Suprapubic skin (tissue), 4 donors: ENCODE measurements at places on chromosomes 5 and 9. TPM values are rescaled to one million over a fixed set of nuclear protein-coding genes. Genes with fewer than 3 reads are reported as not detected.

GRCh38 chr5:176900780-176901204, 1.6 kb upstream of the HK3 start:
- no peak for DNase-seq

DNA sequence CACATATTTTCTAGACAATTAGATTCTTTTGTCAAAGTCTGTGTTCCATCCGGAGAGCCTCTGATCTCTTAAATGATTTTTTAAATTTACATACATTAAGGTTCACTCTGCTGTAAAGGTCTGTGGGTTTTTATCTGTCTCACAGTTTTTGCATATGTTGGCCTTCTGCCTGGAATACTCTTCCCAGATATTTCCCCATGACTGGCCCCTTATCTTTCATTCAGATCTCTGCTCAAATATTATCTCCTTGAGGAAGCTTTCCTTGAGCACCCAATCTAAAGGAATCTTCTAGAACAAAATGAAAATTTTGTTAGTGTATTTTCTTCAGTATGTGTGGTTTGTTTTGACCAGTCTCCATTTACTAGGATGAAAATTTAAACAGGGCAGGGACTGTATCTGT, 26.3 kb downstream of the FAF2 start:
- no peak for DNase-seq

PCDHB10 gene
- total RNA-seq, result 1.2 TPM

GRCh38 chr9:37511016-37512010, 25.6 kb downstream of the POLR1E start:
- DNase-seq, result no peak

DNA sequence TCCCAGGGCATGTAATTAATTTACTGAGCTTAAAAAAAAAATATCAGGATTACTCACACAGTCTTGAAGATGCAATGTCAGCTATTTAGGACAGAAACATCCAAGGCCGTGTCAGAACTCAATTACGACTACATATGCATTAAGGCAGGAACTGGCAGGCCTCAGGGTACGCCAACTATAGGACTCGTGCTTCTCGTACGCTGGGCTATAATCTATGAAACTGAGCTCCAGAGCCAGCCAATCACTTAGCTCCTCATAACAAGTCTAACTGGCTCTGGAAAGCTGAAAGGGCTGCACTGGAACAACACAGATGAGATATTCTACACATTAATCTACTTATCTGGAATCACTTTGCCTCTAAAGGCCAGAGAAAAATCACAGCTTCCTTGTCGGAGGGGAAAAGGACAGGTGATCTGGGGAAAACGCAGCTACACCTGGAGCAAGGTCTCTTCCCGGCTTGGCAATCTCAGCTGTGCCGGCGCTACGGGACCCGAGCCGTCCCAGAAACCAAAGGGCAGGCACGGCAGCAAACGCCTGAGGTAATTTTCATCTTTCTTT, 212.0 kb downstream of the DEPDC1B start:
- no peak for DNase-seq

SH3RF2 gene
- 146 TPM for total RNA-seq

PITX1 gene
- 0.64 TPM for total RNA-seq

DNA sequence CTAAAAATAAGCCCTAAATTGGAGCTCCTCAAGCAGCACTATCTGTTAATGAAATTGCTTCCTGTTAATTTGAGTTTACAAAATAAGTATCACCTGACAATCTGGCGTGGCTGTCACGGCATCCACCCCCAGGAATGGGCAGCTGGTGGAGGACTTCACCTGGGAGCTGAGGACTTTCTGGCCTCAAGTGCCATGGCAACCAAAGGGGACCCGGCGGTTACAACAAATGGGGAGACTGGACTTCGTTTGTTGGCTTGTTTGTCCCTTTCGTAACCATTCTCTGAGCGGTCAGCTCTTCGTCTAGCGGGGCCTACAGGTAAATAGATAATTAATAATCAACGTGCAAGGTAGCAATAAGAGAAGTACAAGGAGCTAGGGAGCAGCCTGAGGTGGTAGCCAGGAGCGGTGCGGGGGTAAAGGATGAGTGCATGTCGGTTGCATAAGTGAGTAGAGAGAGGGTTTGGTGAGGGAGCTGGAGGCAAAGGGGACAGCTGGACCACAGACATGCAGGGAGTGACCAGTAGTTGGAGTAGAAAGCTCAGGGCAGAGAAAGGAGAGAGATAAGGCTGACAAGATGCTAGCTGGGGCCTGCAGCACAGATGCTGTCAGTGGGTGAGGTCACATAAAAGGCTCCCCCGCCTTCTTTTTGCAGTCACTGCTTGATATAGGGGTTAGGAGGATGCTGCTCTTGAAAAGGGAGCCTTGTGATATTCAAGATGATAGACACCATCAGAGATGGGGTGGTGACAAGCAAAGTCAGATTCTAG, 62.5 kb downstream of the HSPA4 start:
- DNase-seq, result no peak

GRCh38 chr9:132027752-132028663, 51.7 kb downstream of the MED27 start:
- DNase-seq, result no peak

- no peak for DNase-seq
Observed at GRCh38 chr5:16744164-16744880, 127.5 kb upstream of the RETREG1 start.

- peak; percentile 99 for DNase-seq
Observed at GRCh38 chr9:127698985-127699670, 7.7 kb upstream of the CFAP157 start.

DNA sequence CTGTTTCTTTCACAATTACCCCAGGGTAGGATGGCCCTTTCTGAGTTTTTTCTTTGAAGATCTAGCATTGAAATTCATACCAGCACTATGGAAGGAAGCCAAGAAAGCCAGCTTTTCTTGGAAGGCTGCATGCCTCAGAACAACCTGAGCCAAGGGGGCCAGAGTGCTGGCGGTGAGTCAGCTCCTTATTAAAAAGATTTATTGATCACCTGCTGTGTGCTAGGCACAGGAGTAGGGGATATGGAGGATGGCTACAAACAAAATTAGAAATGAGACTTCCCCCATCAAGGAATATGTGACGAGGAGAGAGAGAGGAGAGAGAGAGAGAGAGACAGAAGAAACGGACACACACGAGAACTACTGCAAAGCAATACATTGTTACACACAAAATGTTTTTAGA, 184.6 kb upstream of the PUM3 start:
- no peak for DNase-seq

DNA sequence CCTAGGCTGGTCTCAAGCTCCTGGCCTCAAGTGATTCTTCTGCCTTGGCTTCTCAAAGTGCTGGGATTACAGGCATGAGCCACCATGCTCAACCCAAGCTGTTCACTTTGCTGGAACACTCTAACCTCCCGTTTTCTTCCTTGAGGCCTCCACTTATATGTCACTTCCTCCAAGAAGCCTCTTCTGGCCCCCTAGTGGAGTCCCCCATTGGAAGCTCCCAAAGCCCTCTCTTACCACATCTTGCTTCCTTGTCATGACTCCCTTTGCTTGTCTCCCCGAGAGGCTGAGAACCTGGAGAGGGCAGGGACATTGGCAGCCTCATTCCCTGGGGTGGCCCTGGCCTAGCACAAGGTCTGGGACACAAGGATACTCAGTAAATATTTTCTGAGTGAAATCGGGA, 80.8 kb downstream of the PDE6A start:
- no peak for DNase-seq

GRCh38 chr5:35884191-35884769, 27.6 kb downstream of the IL7R start:
- DNase-seq, result no peak

DNA sequence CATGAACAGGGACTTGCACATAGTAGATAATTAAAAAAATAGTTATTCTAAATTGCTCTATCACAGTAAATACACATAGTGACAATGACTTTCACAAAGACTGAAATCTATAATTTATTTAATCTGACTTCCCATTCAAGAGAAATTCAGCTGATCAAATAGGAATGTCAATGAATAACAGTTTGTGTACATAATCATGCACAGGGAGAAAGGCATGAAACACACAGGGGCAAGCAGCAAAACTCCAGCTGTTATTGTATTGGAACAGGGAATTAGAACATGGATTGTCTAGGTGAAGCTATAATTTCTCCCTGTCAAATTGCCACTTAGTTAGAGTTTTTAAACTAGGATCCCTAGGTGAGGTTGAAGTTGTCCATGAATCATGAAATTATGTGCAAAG, 99.9 kb downstream of the HCN1 start:
- DNase-seq, result no peak

GRCh38 chr9:128724744-128725211, 851 bp upstream of the ZDHHC12 start:
- peak; percentile 88 for DNase-seq

DNA sequence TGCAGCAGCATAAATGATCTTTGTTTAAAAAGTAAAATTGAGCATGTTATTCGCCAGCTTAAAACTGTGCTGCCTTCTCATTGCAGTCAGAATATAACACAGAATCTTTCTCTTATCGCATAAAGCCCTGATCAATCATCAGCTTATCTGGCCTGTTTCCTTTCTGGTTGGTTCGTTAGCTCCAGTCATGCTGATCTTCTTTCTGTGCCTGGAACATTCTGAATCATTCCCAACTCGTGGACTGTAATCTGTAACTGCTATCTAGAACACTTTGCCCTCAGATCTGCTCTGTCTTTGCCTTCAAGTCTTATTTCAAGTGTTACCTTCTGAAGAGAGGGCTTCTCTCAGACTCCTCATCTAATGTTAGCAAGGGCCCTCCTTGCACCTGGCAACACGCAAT, 11.9 kb upstream of the FER start:
- DNase-seq, result no peak

NSG2 gene
- not detected for total RNA-seq

GRCh38 chr5:161700065-161700464, 14.5 kb downstream of the GABRA6 start:
- no peak for DNase-seq

DNA sequence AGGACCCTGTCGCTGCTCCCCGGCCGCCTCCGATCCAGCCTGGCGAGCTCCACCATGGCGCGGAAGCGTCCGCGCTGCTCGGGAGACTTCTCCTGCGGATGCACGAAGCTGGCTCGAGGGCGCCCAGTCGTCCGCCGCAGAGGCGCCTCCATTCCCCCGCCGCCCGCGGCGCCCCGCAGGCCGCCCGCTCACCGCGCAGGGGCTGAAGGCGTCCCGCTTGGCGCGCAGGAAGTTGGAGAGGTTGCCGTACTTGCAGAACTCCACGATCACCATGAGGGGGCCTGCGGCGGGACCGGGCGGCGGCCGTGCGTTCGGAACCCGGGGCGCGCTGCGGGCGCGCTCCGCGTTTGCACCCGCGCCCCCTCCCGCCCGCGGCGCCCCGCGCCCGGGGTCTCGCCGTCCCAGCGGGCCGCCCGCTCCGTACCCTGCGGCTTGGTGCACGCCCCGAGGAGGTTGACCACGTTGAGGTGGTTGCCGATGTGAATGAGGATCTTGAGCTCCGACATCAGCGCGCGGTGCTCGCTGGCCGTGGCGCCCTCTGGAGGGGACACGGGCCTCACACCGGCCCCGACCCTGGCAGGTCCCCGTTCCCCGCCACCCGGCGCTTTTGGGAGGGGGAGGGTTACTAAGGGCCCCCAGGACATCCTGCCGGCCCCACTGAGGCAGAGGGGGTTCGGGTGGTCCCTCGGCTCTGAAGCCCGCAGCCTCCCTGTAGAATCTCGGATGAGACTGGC, 27.7 kb upstream of the SCGB3A1 start:
- no peak for DNase-seq

GRCh38 chr9:89655056-89655989, 50.5 kb downstream of the GADD45G start:
- no peak for DNase-seq

DNA sequence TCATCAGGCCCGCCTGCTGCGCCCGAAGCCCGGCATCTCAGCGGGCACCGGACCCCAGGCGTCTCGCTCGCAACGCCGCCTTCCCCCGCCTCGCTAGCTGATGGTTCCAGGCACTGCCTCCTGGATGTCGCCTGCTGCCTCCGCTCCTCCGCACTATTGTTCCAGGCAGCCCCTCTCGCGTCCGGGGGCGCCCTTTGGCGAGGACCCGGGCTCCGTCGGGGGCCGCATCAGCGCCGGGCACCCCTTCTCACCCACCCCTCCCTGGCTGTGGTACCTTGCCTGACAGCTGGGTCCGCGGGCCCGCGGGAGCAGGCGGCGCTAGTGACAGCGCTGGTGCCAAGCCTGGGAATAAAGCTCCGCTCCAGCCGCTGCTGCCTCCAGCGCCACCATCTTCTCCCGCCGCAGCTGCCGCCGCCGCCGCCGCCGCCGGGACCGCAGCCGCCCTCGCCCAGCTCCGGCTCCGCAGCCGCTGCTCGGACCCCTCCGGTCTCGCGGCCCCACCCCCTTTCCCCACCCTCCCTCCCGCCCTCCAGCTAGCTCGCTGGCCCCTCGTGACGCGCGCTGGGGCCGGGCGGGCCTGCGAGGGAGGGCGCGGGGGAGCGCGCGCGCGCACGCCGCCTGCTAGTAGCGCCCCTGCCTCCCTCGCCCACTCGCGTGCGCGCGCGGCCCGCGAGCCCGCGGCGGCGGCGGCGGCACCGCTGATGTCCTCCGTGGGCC, at the start of gene APBA1:
Gene APBA1, minus strand, starts transcription at position 493 of the 717 bp plus-strand sequence.
- DNase-seq, result peak; percentile 67

GCNT4 gene
- 1.7 TPM for total RNA-seq

DNA sequence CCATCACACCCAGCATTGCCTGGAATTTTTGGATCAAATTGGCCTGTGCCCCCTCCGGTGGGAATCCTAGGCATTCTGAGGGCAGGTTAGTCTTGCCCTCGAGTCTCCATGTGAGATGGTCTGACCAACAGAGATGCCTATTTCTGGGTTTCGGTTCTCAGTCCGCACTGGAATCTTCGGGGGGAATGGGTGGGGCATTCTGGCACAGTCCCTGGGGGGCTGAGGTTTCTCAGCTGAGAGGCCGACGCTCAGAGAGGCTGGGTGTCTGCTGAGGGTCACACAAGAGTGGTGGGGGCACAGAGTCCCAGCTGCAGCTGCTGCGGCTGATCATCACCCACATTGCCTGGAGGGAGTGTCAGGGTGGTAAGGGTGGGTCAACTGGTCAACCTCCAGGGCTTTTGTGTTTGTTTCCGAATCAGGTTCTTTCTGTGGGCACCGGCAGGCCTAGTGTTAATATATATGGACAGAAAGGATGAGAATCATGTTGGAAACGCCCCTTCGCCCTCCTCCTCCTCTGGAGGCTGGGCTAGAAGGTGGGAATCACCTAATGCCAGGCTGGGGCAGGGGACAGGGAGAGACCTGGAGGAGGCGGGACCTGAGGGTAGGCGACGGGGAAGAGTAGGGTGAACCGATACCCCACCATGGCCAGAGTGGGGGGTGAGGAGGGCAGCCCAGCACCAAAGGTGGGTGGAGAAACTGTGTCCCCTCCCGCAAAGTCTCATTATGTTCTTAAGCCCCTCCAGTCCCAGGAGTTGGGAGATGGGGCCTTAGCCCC, 149.5 kb upstream of the PHYKPL start:
- no peak for DNase-seq

- DNase-seq, result no peak
Observed at GRCh38 chr5:142151436-142152383, 43.1 kb downstream of the NDFIP1 start.

DNA sequence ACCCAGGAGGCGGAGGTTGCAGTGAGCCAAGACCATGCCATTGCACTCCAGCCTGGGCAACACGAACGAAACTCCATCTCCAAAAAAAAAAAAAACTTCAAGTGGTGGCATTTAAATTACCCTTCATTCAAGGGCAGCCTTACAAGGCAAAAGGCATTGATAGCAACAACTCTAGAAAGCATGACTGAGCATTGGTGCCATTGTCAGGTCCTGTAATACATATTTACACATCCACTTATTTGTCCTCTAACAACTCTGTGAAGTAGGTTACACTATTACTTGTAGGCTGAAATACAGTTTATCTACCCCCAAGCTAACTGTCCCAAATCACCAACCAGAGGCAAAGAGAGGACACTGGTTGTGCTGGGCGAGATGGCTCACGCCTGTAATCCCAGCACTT, 52.7 kb upstream of the LARP1 start:
- DNase-seq, result no peak

GRCh38 chr9:68730570-68731235, 25.7 kb downstream of the PIP5K1B start:
- no peak for DNase-seq

LIFR gene
- 18.7 TPM for total RNA-seq
